BJ (cell line): ENCODE measurements at places on chromosomes 11 and 22. TPM values are rescaled to one million over a fixed set of nuclear protein-coding genes. Genes with fewer than 3 reads are reported as not detected.

MLC1 gene
- 0.10 and 0.15 TPM in 2 replicates for polyA plus RNA-seq

MPPED2 gene
- polyA plus RNA-seq: not detected in 2 replicates

TRIM49 gene
- polyA plus RNA-seq: not detected in 2 replicates

POGLUT3 gene
- polyA plus RNA-seq: 20.8 and 34.1 TPM in 2 replicates

HSPB2 gene
- 2.5 and 4.0 TPM in 2 replicates for polyA plus RNA-seq

DNA sequence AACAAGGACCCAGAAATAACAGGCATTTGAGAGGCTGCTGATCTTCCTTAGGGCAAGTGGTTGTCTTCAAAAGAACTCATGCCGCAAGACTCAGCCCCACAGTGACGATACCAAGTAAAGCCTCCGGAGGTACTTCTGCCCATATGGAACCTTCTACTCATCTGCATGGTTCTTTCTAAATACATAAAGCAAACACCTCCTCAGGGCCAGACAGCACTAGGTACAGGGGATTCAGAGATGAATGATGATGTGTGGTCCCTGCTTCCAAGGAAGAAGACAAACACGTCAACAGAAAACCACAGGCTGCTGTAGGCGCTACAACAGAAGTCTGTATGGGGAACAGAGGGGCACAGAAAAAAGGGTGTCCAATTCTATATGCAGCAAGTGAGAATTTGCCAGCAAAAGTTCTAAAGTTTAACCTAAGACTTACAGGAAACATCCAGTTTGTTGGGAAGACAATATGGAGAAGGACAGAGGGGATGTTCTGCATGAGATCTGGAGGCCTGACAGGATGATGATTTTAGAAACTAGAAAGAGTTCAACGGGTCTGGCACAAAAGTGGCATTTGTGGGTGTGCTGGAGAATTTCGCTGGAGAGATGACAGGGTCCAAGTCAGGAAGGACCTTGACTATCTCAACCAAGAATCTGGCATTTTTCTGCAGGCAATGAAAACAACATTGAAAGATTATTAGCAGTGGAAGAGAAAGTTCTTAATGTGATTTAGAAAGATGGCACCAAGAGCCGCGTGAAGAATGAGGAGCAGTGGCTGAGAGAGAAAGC lies 23.7 kb downstream of the JAML start:
- no peak for DNase-seq

- DNase-seq: no peak
These were observed 104.6 kb upstream of the HSD17B12 start for GRCh38 chr11:43575913-43576310.

DNA sequence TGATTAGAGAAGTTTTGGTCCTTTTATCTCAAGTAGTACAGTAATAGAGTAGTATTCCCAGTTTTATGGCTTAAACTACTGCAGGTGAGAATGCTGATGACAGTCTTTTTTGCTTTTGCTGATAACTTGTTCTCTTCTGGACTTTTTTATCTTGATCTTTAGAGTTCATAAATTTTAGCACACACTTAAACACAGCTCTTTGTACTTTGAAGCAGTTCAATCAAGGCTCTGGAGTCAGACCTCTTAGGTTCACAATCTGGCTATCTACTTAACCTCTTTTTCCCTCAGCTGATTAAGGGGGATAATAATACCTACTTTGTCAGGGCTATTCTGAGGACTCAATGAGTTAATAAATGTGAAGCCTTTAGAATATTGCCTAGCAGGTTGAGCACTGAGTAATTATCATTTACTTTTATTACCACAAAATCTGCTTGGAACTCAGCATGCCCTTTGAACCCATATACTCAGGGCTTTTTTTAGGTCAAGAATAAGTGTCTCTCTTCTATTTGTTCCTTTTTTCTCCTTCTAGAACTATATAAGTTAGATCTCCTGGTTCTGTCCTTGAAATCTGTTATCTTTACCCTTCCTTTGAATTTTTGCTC lies 51.9 kb downstream of the CSTF3 start:
- DNase-seq: no peak

- DNase-seq: no peak
These were observed 8.7 kb upstream of the PIWIL4 start for GRCh38 chr11:94558468-94558867.

DNA sequence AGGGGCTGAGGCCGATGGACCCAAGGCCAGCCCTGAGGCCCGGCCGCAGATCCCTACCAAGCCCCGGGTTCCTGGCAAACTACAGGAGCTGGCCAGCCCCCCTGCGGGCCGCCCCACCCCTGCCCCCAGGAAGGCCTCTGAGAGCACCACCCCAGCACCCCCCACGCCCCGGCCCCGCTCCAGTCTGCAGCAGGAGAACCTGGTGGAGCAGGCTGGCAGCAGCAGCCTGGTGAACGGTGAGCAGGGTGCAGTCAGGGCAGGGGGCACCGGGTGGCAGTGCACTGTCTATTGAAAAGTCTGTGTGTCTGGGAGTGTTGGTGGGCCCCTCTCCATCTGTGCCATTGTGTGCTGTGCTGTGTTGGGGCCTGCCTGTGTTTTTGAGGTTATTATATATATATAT lies 16.1 kb downstream of the MICALL1 start:
- no peak for DNase-seq

GRCh38 chr11:17906436-17906835 lies 106.4 kb downstream of the SERGEF start:
- DNase-seq: no peak

DNA sequence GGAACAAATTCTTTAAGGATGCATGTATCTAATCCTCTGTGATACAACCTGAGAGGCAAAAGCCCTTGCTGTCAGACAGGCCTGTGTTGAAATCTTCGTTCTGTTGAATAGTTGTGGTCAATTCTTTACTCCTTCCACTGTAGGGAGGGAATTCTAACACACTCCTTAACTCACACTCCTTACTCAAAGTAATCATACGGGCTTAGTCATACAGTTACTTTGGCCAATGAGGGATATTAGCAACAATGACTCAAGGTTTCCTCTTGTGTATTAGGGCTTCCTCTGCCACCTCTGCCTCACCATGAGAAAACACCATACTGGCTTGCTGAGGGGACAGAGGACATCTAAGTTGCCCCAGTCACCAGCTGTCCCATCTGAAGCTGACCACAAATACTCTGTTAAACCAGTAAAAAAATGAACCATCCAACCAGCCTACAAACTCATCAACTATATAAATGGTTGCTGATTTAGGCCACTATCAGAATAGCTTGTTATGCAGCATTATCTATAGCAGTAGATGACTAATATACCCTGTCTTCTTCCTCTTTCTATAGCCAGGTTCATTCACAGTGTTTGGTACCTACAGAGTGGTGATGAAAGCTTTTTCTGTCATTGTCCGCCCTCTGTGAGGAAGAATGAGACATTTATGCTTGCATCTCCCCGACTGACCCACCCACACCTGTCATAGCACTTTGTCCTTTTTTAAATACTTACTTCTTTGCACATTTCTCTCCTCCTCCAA lies 322.8 kb upstream of the SYN3 start:
- peak; percentile 68 for DNase-seq

DNA sequence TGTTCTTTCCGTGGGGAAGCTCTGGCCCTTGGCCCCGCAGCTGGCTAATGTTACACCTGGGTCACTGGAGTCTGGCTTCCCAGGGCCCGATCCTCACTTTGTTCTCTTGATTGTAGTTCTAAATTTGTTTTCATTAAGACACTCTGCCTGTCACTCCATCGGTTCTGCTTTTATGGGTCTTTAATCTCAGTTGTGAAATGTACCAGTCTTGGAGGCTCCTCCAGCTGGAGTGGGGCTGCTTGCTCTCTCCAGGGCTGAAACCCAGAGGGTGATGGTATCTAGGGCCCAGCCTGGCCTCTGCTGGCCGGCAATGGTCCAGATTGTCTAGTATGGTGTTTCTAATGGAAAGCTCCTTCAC lies 352.9 kb downstream of the TENM4 start:
- DNase-seq: no peak

DNA sequence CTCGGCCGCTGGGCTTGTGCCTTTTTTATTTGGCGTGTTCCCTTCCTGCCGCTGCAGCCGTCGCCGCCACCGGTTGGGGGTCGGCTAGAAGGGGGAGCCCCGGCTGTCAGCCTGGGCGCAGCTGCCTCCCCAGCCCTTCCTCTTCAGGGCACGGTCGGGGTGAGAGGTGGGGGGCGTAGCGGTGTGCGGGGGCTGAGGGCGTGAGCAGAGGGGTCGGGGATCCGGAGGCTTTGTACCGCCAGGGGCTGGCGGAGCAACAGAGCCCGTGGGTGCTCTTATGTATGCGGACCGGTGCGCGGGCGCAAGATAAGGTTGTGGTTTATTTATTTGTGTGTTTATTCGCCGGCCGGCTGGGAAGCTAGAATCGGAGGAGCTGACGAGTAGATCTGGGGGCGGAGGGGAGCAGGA lies 477 bp downstream of the ZBTB16 start:
- DNase-seq: no peak

DNA sequence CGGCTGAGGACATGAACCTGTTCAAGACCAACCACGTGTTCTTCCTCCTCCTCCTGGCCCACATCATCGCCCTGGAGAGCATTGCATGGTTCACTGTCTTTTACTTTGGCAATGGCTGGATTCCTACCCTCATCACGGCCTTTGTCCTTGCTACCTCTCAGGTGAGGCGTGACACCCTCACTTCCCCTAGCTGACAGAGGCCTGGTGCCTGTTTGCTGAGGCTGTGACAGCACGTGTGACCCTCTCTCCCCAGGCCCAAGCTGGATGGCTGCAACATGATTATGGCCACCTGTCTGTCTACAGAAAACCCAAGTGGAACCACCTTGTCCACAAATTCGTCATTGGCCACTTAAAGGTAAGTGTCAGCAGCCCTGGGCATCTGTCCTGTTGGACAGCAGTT lies 12.3 kb downstream of the FADS2 start:
- no peak for DNase-seq

- DNase-seq: no peak
These were observed 8.0 kb upstream of the COMT start for GRCh38 chr22:19933341-19934241.

- DNase-seq: no peak
These were observed 322.7 kb upstream of the LARGE1 start for GRCh38 chr22:34243023-34243422.

DNA sequence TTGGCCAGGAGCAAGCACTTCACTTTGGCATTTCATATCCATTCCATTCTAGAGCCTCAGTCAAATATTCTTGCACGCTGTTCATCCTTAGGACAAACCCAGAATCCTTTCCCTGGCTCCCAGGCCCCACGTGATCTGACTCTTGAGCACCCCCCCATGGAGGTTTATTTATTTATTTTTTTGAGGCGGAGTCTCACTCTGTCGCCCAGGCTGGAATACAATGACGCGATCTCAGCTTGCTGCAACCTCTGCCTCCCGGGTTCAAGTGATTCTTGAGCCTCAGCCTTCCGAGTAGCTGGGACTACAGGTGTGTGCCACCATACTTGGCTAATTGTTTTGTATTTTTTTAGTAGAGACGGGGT lies 12.7 kb upstream of the TSGA10IP start:
- DNase-seq: no peak
